T-helper 17 cell (primary cell): ENCODE measurements at places on chromosomes 1 and 21. TPM values are rescaled to one million over a fixed set of nuclear protein-coding genes. Genes with fewer than 3 reads are reported as not detected.

- no peak for DNase-seq
Measured at GRCh38 chr21:36860736-36861594, 105.5 kb downstream of the HLCS start.

GRCh38 chr1:11194407-11195176, 5.4 kb downstream of the ANGPTL7 start:
- no peak for DNase-seq

The BSND gene
- 0.07 TPM for total RNA-seq

DNA sequence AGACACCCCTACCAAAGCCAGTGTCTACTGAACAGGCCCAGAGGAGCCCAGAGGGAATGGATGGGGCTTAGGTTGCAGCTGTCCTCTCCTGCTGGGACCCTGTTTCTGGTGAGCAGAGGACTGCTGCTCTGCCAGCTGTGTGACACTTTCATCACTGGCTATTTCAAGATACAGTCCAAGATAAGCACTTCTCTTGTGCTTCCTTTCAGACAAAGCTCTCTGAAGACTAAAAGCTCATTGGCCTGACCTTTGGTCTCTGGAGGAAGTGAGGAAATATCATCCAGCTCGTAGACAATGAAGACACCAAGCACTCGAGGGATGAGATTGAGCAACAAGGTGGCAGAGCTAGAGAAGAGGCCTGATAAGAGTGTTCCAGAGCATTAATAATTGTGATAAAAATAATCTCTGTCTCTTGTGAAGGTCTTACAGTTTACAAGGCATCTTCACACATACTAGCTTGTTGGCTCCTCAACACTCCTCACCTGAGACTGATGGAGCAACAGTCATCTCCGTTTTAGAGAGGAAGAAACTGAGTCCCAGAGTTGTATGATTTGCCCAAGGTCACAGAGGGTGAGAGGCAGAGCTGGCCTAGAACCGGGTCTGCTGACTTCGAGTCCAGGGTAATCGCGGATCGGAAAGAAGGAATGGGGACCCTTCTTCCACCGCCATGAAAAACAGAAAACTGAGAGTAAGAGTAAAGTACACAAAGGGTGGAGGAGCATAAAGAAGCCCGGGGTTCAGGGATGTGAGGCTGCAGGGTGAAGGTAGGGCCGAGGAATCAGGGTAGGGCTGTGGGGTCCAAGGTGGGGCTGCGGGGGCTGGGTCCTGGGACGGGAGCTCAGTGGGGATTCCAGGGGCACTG, 666 bp downstream of the PAFAH2 start:
- no peak for DNase-seq

The AK5 gene
- total RNA-seq: 2.7 TPM

DNA sequence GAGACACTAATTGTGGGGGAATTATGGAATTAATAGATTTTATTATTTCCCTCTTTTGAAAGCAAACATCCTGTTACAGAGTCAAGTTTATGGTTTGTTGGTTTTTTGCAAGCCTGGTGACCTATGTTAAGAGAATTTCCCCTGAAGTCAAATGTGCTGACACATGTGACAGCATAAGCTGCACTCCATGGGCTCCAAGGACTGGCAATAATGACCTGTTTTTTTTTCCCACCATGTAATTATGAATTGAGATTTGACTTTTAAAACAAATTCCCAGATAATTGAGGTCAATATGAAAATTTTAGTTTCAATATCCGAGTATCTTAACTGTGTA, 242.5 kb upstream of the SGIP1 start:
- no peak for DNase-seq

The FCGR3A gene
- 0.31 TPM for total RNA-seq

The TSACC gene
- total RNA-seq: 0.40 TPM

The FAM43B gene
- total RNA-seq: not detected

- no peak for DNase-seq
Measured at GRCh38 chr1:203056516-203056915, 29.3 kb downstream of the MYOG start.

DNA sequence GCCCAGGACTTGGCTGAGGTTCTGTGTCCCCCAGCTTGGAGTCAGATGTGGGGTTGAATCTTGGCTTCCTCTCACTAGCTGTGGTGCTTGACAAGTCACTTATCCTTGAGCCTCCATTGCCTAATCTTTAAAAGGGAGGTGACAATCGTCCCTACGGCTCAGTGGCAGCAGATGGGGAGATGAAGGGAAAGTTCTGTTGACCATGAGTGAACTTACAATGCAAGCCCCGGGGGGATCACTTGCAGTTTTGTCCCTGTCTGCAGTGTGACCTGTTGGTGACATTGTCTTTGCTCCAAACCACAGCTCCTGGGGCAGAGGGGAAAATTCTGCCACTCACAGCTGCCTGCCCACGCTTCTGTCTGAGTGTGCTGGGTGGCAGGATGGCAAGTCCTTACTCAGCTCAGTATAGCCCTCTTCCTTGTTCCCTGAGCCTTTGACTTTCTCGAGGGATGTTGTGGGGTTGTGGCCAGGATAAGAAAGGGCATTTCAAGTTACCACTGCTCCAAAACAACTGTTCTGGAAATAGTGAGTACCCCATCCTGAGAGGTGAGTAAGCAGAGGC, 1.7 kb downstream of the PCSK9 start:
- DNase-seq: no peak

DNA sequence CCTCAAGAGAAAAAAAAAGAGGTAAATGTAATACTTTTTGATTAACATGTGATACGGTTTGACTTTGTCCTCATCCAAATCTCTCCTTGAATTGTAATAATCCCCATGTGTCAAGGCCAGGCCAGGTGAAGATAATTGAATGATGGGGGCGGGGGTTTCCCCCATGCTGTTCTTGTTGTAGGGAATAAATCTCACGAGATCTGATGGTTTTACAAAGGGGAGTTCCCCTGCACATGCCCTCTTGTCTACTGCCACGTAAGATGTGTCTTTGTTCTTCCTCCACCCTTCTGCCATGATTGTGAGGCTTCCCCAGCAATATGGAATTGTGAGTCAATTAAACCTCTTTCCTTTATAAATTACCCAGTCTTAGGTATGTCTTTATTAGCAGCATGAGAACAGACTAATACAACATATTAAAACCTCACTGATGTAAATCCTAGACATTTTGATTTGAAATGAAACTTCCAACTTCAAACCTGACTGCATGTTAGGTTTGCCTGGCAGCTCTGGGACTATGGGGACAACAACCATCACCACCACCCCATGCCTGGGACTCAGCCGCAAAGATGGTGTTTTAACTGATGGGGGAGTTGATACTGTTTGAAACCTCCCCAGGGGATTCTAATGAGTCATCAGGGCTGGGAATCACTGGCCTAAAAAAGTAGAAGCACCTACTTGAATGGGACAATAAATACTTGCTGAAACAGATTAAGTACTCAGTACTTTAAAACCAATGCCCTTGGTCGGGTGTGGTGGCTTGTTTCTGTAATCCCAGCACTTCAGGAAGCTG, 32.8 kb upstream of the BACH1 start:
- DNase-seq: no peak

- DNase-seq: no peak
Measured at GRCh38 chr1:57327336-57327735, 96.5 kb downstream of the DAB1 start.

The RASSF5 gene
- total RNA-seq: 188 TPM

GRCh38 chr21:39109596-39110210, 73.5 kb downstream of the PSMG1 start:
- no peak for DNase-seq

The MYBPH gene
- not detected for total RNA-seq

The CAPZB gene
- total RNA-seq: 320 TPM

DNA sequence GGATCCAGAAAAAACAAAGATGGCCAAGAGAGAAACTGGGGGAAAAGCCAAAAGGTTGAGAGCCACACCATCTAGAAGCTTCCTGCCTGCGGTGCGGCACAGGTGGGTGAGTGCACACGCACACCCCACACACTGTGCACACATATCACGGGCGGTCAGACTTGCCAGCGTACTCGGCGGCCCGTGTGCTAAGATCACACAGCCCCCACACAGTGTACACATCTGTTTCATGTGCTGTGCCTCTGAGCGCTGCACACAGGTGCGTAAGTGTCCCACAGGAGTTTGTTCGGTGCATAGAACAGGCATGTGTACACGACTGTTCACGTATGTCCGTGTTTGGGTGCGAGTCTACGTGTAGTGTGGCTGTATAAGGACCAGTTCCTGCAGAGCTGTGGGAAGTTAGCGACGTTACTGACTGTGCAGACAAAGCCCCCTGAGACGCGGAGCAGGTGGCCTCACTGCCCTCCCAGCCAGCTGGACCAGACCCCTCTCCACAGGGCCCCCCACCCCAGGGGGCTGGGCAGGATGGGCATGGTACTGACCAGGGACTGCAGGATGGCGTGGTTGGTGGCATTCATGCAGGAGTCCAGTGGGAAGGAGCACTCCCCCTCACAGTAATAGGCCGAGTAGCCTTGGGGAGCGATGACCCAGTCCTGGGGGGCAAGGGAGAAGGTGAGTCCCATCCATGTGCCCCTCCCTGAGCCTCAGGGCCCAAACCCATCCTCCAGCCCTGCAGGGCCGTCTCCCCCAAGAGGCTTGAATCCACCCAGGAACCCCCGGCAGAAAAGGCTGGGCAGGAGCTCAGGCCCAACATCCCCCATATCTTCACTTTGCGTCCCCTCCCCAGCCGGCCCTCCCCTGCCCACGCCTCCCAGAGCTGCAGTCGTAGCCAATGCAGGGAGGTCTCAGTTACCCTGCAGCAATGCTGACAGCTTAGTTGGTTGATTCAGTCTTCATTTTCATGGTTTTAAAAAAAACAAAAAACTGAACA, 8.3 kb downstream of the OXCT2 start:
- no peak for DNase-seq

- no peak for DNase-seq
Measured at GRCh38 chr1:54606096-54606989, 17.0 kb downstream of the FAM151A start.

The PPIH gene
- total RNA-seq: 39.2 TPM
